Activated CD8-positive, alpha-beta T cell treated with anti-CD3 and anti-CD28 coated beads, Interleukin-2, amount 10 ng/mL, durations not matched to agents 7 days and 5 days (primary cell): ENCODE measurements at places on chromosomes 16 and 17.

GRCh38 chr17:78460176-78460675 is 81.8 kb downstream of the PGS1 start:
- no peak for DNase-seq

DNA sequence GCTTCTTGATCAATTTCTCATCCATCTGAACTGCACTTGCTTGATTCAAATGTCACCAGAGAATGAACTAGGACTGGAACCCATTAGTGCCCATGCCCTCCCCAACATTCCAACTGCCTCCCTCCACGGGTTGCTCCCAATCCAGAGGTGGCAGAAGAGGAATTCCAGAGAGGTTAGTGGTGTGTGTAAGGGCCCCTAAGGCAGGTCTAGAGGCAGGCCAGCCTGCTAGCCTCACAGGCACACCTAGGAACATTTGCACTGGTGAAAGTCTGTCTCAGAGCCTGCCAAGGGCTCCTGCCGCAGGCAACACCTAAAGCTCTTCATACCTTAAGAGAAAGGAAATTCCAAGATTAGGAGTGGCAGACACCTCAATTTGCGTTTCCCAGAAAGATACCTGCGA is 21.2 kb upstream of the CMTM4 start:
- DNase-seq, result no peak

GRCh38 chr17:6018788-6019187 is 51.4 kb upstream of the WSCD1 start:
- DNase-seq, result no peak

GRCh38 chr16:69318177-69318910 is 7.2 kb downstream of the VPS4A start:
- DNase-seq, result no peak
